ENCODE measurements at places on chromosomes 16 and 17.

DNA sequence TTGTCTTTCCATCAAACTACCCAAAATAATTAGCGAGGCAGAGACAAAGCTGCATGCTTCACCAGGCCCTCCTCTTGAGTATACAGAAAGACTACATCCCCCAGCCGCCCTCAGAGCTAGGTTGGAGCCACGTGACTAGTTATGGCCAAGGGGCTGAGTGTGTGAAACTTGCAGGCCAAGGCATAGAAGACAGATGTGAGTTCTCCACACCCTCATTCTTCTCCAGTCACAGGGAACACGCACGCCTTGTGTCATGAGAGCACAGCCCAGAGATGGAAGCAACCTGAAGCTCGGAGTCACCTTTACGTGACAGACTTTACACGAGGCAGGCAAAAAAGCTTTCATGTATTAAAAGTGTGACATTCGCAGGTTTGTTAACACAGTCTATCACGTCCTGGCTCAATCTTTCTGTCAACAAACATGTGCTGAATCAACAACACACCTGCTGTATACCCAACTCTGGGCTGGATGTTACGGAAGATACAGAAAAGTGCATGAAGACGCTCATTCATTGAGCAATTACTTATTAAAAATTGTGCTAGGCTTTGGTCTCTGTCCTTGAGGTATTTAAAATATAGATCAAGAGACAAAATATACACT, 38.3 kb downstream of the STX8 start:
- no peak for DNase-seq

DNA sequence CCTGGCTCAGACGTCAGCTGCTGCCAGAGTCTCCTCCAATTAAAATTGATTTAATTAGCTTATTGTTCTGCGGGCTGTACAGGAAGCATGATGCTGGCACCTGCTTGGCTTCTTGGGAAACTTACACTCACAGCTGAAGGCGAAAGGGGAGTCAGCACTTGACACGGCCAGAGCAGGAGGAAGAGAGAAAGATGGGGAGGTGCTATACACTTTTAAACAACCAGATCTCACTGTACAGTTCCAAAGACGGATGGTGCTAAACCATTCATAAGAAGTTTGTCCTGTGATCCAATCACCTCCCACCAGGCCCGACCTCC, 1.4 kb upstream of the PRDM7 start:
- no peak for DNase-seq

GRCh38 chr17:2380950-2381649, 19.8 kb downstream of the MNT start:
- no peak for DNase-seq

- DNase-seq = no peak
These were observed 22.9 kb upstream of the CORO6 start for GRCh38 chr17:29645515-29646051.

DNA sequence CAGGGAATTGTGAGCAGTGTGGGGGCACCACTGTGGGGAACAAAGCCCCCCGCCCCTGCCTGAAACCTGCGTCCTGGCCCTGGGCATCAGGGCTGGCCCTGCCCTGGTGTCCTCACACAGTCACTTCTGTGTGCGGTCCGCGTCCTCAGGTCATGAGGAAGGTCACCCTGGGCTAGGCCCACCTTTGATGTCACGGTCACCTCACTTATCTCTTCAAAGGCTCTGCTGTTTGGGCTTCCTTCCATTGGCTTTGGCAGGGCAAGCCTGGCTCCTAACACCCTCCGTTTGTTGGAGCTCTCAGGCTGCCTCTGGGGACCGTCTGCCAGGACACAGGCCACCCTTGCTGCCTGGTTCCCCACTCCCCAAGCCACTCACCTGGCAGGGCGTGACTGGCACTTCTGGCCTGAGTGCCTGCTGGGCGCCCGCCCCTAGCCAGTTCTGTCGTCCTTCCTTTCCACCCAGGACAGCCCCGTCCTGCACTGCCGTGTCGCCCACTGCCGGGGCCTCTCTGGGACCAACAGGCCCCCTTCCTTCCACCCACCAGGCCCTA, 8.8 kb downstream of the CENPX start:
- DNase-seq = no peak

GRCh38 chr16:11359370-11359769, 14.1 kb downstream of the RMI2 start:
- DNase-seq = no peak

All from CD4-positive, alpha-beta T cell treated with Interleukin-15 for 4 hours (primary cell).